Caco-2 (cell line): ENCODE measurements at places on chromosomes 11 and 22.
A peak's percentile ranks its signal among the peaks of the same experiment; 100 is the strongest.

GRCh38 chr22:24201681-24202614, 20.7 kb downstream of the SUSD2 start:
- no peak for DNase-seq

- no peak for DNase-seq
These were observed 98.5 kb downstream of the CSTPP1 start for GRCh38 chr11:47035108-47035507.

GRCh38 chr11:69007975-69008381, 5.1 kb downstream of the MRGPRF start:
- peak; percentile 68 for DNase-seq

GRCh38 chr11:48017105-48017830, 36.9 kb downstream of the PTPRJ start:
- DNase-seq, result no peak

DNA sequence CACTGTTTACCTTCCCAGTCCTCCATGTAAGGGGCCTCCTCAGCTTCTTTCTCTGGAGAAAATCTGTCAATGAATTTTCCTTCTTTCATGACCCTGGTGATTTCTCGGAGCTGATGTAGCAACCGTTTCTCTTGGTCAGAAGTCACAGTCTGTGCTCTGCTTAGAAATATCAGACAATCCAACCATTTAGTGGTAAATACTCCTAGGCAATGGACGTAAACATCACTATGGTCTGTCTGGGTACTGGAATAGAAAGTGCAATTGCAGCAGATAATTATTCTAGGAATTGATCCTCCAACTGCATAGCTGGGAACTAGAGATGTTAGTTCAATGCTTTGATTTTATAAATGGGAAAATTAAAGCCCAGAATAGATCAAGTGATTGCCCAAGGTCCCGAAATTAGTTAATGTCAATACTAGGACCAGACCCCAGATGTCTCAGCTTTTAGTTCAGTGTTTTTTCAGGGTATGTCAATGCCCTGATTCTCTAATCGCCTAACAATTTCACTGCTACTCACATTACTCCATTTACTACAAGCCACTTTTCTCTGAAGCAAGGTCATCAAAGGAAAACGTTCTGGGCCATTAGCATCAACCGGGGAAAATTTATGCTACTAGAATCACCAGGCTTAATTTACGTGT, 42.1 kb downstream of the RIC3 start:
- no peak for DNase-seq

GRCh38 chr22:20786536-20786979, 12.6 kb downstream of the SERPIND1 start:
- no peak for DNase-seq

DNA sequence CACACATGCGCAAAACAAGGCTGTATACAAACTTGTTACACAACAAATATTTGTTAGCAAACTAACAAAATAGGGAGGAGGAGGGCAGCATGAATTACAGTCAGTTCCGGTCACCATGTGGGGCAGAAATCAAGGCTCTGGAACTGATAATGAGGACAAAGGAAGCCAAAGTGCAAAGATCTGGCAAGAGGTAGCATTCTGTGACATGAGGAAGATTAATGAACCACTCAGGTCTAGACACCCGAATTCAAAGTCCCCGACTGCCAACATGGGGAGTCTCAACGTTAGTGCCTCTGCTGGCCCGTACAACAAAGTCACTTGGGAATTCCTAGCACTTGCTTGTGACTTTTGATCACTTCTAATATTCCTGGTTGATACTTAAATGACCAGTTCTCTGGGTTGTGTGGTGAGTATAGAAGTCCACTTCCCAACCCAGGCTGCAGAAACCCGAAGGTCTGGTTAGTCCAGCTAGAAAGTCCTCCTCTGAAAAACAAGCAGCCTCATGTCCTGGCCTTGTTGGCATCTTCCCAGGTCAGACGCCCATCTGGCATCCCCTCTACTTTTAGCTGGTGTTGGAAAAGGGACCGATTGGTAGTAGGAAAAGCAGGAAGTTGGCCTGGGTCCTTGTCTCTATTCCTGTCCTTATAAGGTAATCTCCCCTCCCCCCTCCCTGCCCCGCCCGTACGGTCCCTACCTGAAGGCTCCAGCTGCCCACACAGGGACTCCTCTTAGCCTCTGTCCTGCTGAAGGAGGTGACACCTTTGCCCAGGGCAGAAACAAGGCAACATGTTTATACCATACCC, 1.6 kb downstream of the SUN2 start:
- no peak for DNase-seq

DNA sequence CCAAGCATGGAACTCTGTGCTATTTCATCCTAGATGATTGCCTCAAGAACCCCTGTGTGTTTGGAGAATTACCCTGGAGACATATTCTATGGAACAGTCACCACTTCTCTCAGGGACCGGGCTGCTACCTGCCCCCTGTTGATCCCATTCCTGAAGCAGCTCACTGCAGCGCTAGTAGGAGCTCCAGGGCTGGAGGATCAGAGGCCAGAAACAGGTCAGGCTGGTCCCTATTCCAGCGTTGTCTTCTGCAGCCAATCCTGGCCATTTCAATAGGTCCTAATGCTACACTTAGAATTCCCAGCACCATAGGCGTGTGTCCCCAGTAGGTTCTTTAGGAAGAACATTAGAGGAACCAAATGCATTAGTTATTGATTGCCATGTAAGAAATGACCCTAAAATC, 48.9 kb downstream of the BTG4 start:
- no peak for DNase-seq
